ENCODE measurements at places on chromosomes 1 and 21. TPM values are rescaled to one million over a fixed set of nuclear protein-coding genes. Genes with fewer than 3 reads are reported as not detected.

- DNase-seq, result no peak
Measured at GRCh38 chr1:219189021-219189824, 15.5 kb downstream of the LYPLAL1 start.

GRCh38 chr1:162171111-162171510, 101.6 kb downstream of the NOS1AP start:
- no peak for DNase-seq

DNA sequence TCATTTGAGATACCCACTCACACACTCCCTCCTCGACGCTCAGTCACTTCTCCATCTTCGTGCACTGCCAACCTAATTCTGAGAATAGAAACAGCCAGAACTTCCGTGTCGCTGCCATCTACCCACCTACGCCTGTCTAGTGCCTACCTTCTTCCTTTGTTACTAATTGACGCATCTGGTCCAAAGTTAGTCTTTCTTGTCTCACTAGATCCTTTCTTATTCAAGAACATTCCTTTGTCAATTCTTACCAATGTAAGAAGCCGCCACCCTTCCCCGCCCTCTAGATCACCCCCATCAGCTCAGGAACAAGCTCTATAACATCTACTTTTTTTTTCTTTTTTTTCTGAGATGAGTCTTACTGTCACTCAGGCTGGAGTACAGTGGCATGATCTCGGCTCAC, 3.7 kb downstream of the PADI6 start:
- no peak for DNase-seq

The NBPF11 gene
- total RNA-seq, result 12.6 TPM

GRCh38 chr1:206735553-206736031, 35.0 kb upstream of the IL19 start:
- DNase-seq, result no peak

DNA sequence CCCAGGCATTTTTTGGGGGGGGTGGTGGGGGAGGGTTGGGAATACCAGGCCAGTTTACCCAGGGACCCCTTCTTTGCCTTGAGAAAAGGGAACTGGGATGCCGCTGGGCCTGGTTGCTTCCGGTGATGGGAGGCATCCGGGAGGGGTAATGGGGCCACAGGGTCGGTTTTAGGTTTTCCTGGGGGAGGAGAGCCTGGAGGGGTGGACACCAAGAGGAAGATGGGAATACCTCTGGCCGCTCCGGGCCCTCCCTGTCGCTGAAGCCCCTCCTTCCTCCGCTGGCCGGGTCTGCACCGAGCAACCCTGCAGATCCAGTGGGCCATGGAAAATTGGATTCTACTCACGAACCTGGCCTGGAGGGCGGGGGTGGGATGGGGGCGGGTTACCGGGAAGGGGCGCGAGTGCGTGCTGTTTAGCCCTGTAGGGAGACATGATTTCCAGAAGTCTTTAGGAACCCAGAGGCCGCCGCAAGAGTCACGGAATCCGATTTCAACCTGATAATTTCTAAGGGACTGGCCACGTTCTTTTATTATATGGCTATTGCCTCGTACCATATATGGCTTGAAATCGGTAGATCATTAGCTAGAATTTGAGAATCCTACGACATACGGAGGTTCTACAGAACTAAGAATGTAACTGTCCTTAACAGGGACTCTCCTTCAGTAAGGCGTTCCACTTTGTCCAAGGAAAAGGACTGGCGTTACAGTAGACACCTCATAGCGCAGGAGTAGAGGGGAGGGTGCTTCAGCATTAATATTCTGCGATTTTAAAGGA, 749 bp downstream of the AKIRIN1 start:
- DNase-seq, result no peak
